ENCODE measurements at places on chromosomes 12 and 14.

DNA sequence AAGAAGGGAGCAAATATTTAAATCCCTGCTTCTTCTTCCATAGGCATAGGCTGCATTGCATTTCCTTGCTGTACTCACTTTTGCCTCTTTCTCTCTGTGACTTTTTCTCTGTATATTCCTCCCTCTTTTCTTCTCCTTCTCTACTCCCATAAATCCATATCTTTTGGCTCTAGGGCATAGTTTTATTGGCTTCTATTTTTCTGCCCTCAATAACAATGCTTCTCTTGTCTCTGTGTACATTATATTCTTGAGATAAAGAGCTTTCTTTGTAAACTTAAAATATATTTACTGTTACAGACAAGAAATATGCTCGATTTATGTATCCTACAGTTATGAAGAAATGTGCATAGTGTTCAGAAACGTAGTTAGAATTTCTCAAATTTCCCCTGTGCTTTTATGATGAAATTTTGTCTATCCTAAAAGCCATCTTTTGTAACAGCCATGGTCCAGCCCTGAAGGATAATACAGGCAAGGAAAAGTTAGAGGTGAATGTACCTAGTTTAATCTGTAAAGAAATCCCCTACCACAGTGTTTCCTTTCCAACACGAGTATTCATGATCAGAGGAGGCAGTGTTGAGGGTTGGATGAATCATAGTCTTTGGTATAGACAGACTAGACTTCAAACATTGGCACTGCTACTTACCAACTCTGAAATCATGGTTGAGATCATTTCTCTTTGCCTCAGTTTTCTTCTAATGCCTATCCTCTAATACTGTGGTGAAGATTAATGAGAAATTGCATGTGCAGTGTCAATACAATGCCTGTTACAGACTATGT is 173.3 kb upstream of the FAR2 start:
- no peak for DNase-seq

DNA sequence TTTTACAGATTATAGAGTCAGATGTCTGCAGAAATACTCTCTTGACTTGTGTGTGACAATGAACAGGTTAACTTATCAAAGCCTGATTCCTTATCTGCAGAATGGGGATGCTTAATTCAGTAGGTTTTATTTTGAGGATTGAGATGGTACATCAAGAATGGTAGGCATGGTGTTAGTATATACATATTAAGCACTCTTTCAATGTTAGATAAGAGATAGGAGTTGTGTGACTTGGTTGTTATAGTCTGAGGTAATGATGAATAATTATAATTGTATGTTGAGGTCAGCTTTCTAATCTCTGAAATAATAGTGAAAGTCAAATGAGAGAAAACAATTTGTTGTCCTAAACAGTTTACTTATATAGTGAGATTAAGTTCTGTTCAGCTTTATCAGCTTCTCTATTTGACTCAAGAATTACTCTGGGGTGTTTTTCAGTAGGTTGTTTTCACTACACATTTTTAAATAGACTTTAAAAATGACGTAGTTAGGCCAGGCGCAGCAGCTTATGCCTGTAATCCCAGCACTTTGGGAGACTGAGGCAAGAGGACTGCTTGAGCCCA is 11.9 kb downstream of the PALS1 start:
- no peak for DNase-seq

DNA sequence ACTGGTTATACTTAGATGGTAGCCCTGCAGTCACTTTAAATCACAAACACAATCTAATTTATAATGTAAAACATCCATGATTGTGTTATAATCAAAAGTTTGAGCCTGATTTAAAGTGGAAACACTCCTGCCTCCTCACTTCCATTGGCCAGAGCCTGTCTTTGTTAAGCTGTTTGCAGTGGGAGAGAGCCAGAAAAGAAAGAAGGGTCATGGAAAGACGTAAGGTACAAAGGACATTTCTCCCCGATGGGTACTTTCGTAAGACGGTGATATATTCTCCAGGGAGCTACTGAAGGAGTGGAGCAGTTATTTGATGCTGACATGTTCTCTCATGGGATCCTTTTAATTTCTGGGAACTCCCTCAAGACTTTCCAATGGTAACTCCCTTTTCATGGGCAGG is 164.0 kb downstream of the METTL25 start:
- no peak for DNase-seq

DNA sequence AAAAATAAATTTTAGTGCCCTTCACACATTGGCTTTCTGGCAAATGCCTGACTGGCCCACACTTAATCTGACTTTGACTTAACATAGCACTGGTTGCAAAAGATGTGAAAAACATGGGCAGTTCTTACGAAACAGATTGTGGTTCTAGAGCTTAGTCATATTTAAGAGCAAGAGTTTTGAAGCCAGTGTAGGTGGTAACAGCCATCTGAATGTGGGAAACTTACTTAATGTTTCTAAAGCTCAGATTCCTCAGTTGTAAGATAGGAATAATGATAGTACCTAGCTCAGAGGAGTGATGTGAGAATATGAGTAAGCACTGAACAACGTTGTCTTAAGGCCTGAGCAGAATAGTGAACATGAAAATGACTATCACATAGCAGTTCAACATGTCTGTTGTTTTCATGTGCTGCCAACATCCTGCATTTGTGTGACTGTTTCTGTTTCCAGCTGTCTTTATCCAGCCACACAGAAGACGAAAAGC is 262.7 kb downstream of the SYT1 start:
- no peak for DNase-seq

DNA sequence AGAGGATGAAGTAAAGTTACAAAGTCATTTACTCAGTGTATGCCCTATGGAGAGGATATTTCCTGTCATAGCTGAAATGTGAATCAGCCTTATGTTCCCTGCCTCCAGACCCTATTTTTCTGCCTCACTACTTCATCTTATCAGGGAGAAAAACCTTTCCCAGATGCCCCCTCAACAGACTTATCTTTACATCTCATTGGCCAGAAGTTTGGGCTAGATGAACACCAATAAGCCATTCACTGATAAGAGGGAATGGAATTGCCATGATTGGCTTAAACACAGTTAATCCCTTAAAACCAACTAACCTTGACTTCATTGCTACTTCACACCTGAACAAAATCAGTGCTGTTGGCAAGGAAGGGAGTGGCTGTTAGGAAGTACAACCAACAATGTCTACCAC is 40.1 kb downstream of the CREBL2 start:
- no peak for DNase-seq

GRCh38 chr12:19695244-19696098 is 256.2 kb downstream of the AEBP2 start:
- no peak for DNase-seq

DNA sequence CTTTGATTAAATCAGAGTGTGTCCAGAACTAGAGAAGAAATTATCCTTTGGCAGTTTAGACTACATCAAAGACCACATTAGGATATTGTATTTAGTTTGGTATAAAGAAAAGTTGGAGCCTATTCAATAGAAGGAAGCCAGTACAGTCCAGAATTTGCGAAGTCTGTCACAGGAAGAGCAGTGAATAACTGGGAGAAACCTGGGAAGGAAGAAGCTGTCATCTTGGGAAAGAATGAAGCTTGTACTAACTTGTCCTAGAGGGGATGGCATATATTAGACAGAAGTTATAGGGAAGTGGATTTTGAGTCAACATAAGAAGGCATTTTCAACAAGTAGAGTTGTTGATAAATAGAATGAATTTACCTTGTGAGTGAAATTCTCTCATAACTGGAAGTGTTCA is 386.7 kb downstream of the LRIG3 start:
- DNase-seq, result no peak

- DNase-seq, result no peak
Observed at GRCh38 chr12:28802706-28803438, 346.2 kb upstream of the FAR2 start.

GRCh38 chr12:113475451-113476175 is 3.9 kb upstream of the LHX5 start:
- DNase-seq, result no peak

GRCh38 chr14:100570726-100571454 is 16.3 kb downstream of the BEGAIN start:
- no peak for DNase-seq

DNA sequence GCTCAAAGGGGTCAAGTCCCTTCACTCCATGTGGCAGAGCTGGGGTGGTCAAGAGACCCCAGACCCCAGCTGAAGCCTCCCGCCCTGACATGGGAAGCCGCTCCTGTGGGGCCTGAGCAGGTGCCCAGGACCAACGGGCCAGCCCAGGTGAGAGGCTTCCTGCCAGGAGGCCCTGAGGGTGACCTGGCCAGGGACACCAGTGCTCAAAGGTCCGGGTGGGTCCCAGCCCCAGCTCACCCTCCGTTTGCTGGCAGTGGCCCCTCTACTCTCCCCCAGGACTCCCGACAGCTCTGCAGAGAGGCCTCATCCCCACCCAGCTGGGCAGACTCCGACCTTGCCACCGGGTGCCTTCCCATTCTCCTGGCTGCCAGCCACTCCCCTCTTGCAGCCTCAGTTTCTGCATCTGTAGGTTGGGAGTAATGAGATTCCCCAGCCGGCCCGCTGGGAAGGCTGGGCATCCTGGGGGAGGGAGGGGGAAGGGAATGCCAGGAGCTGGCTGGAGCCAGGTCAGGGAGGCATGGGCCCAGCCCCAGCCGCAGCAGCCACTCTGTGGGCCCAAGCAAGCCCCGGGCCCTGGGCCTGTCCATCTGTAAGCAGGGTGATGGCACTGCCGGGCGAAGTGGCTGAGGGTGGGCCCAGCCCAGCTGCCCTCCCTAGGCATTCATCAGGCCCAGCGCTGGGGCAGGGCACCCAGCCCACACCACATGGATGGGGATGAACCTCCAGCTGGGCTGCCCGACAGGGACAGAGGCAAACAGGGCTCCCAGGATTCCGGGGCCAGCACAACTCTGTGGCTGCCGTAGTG is 10.3 kb upstream of the INF2 start:
- peak; percentile 59 for DNase-seq

DNA sequence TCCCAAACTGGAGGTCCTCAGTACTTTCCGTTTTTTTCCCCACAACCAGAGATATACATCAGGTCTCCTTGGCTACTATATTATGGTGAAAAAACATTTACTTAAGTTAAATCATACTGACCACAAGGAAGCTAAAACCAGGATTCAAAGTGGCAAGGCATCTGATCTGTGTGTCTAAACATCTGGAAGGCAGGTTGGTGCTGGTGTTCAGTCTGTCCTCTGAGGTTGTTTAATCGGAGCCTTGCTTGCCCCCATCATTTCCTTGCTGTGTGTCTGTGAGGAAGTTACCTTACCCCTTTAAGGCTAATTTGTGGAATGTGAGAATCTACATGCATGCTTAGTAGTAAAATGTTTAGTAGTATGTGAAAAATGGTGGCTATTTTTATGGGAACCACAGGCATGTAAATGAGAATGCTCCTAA is 75.6 kb downstream of the GALNT4 start:
- DNase-seq, result no peak

GRCh38 chr14:103514596-103515421 is 7.8 kb downstream of the CKB start:
- no peak for DNase-seq

- no peak for DNase-seq
Observed at GRCh38 chr14:39641224-39641623, 209.0 kb upstream of the FBXO33 start.

DNA sequence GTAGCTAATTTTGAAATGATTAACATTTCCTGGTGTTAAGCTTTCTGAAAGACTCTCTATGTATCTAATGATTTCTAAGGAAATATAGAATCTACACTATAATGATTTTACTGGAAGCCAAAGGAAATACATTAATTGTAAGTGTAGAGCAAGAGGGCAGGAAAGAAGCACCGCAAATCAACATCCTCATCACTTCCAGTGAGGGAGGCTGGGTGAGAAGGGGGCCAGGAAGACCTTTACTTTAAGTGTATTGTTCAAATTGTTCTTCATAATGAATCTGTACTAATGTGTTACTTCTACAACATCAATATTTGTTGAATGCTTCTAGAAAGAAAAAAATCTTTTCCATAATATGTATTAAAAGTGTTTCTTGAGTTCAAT is 65.3 kb upstream of the DACT1 start:
- DNase-seq, result no peak

DNA sequence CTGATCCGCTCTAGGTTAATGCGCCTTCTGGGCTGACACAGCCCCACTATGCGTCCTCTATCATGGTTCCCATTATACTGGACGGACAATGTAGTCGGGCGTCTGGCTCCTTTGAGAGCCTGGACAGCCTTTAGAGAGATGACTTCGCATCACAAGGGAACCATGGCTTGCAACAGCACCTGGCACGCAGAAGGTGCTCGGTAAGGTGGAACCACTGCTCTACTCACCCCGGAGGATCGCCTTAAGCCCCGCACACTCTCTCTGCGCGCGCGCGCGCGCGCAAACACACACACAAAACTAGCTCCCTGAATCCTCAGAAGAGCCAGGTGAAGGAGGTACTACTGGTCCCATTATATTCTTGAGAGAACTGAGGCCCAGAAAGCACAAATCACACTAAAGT is 7.1 kb downstream of the MAP3K12 start:
- DNase-seq, result no peak

- no peak for DNase-seq
Observed at GRCh38 chr14:68894802-68895703, 84.0 kb downstream of the ACTN1 start.

DNA sequence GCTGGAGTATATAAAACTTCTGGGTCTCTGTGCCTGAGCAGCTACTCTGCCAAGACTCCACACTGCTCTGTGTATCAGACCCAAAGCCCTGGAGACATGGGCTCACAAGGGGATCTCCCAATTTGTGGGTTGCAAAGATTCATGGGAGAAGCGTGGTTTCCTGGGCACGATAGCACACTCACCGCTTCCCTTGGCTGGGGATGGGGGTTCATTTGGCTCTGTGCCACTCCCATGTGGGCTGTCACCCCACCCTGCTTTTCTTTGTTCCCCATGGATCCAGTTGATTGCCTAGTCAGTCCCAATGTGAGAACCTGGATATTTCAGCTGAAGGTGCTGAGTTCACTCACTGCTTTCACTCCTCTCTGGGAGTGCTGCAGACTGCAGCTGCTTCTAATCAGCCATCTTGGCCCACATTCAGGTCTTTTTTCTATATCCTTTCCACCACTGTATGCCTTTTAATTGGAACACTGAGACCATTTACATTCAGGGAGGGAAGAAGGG is 40.0 kb upstream of the PCNX4 start:
- no peak for DNase-seq

GRCh38 chr14:95155045-95155444 is 2.3 kb downstream of the DICER1 start:
- no peak for DNase-seq

GRCh38 chr12:57089271-57090245 is 644 bp downstream of the NAB2 start:
- DNase-seq, result peak; percentile 59

Measured in substantia nigra (tissue), 51 donors.